Lung microvascular endothelial cell (primary cell): ENCODE measurements at places on chromosomes 5 and 9.

DNA sequence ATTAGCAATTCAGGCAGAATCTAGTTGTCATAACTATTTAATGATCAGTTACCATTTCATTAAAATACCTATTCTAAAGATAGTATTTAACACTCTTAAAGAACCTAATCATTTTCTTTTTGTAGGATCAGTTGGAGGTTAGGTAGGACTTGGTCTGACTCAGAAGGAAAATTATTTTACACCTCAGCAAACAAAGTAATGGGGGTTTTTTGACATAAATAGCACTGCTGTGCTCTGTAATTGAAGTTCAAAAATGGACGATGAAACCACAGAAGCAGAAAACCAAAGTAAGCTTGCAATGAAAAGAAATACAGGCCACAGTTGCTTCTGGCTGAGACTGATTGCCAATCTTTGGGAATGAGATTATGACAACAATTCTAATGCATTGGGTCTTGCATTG, 187.0 kb upstream of the TRPM3 start:
- DNase-seq: no peak

DNA sequence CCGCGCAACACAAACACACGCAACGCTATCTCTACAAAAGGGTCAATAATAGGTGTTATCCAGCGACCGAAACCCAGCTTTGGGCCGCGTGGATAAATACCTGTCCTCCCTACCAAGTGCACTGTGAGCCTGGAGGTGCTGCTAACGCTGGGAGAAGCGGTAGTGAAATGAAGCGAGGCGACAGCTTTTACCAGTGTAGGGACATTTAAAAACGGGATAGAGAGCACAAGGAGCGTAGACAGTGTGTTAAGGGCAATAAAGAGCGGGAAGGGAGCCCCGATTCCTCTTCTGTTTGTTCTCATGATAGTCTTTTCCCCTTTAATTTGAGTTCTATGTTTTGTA, 421 bp upstream of the DEPDC1B start:
- DNase-seq: peak; percentile 33

DNA sequence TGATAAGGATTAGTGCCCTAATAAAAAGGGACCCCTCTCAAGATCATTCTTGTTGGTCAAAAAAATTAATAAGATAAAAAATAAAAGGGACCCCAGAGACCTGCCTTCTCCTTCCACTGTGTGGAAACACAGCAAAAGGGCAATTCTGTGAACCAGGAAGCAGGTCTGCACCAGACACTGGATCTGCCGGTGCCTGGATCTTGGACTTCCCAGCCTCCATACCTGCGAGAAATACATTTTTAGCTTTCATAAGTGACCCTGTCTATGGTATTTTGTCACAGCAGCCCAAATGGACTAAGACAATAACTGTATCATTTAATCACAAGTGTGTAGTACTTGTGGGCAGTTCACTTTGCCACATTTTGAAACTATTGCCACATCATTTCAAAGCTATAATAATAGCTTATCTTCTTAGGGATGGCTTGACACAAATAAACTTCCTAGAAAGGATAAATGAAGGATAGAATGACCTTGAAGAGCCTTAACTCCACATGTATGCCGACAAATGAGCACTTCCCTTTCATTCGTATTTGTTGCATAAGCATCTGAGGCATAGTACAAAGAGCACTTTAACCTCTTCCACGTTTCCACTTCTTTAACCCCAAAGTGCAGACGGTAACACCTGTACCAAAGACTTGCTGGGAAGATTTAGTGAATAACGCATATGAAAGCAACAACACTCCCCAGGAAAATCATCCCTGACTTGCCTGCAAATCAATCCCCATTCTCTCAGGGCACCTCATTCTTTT, 336.5 kb downstream of the RFX3 start:
- no peak for DNase-seq

- no peak for DNase-seq
Observed at GRCh38 chr5:53037141-53037859, 48.1 kb downstream of the ITGA2 start.

GRCh38 chr5:12358371-12359090, 454.3 kb upstream of the CTNND2 start:
- DNase-seq: no peak

- no peak for DNase-seq
Observed at GRCh38 chr9:98997604-98998003, 53.9 kb downstream of the COL15A1 start.

- DNase-seq: no peak
Observed at GRCh38 chr9:95488954-95489353, 27.8 kb downstream of the PTCH1 start.

DNA sequence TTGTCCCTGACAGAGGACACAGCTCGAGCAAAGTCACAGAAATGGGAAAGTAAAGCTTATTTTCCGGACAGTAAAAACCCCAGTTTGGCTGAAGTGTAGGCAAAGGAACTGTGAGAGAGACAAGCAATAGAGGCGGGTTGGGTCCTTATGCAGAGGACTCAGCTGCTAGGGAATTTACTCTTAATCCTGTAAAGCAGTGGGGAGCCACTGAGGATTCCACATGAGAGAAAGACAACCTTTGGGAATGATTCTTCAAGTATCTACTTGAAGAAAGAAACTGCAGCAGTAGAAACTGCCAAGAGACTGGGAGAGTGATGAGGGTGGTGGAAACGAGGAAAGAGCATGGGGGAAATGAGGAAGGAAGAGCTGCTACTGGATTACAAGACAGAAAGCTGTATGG, 20.2 kb downstream of the ASTN2 start:
- no peak for DNase-seq

GRCh38 chr5:165892383-165892782, 2387.0 kb downstream of the MAT2B start:
- DNase-seq: no peak

DNA sequence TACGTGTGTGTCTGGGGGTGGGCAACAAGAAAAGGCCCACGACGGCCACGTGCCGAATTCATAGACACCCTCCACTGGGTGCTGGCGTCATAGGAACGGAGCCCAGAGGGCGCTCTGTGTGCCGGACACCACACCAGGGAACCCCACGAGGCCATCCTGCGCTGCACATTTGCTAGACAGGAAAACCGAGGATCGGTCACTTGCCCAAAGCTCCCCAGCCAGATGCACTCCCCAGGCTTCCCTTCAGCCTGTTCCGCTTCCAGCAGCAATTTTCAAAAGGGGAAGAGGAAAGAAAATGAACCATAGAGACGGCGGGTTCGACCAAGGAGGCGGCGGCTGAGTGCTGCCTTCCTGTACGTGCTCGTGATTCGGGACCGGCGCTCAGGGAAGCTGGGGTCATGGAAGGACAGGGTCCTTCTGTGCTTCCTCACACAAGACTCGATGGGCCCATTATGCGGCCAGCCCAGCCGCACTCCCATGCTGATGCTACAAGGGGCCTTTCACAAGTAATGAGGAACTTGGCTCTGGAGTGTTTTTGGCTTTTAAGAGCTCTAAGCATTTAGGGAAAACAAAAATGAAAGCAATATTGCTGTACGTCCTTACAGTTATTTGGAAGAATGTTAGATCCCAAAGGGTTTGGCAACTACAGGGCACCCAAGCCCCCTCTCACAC, 124.6 kb upstream of the SARDH start:
- DNase-seq: no peak

- no peak for DNase-seq
Observed at GRCh38 chr5:94485067-94485466, 133.3 kb downstream of the KIAA0825 start.

- no peak for DNase-seq
Observed at GRCh38 chr9:131273856-131274673, 2.2 kb downstream of the FAM78A start.

DNA sequence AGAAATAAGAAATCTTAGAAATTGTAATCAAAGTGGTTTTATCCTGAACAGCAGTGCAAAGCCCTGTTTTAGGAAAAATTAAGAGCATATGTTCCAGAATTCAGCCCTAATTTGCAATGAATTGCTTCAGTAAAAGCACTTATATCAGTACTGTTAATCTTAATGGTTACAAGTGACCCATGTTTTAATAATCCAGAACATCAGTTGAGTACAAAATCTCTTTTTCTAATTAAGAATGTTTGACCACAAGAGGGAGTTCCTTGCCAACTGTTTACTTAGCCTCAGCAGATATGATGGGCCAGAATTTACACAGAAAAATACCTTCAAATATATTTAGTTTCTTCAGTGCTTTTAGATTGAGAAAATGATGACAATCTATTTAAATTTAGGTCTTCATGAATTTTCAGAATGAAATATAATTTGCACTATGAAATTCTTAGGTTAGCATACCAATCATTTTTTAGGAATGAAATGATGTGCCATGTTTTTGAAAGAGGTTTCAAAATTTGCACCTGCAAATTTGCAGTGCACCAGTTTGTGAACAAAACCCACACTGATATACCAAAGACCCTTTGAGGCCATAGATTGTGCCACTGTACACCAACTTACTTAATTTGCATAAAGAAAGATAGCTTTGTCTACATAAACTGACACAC, 926.3 kb upstream of the ARRDC3 start:
- peak; percentile 57 for DNase-seq

DNA sequence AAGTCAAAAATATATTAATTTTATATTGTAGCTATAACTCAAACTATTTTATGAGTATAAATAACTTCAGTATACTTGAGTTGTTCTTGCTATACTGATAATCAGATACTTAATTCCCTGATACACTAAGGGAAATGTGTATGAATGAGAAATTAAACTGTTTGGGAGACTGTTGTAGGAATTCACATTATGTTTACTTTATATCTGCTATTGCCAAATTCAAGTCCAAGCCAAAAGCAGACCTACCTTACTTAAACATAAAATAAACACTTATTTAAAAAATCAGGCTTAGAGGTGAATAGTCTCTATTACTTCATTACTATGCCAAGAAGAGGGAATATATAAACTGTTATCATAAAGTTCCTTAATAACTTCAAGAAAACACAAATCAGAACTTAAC, 13.2 kb downstream of the NR3C1 start:
- DNase-seq: no peak

GRCh38 chr5:62083661-62084060, 222.3 kb upstream of the KIF2A start:
- DNase-seq: no peak

DNA sequence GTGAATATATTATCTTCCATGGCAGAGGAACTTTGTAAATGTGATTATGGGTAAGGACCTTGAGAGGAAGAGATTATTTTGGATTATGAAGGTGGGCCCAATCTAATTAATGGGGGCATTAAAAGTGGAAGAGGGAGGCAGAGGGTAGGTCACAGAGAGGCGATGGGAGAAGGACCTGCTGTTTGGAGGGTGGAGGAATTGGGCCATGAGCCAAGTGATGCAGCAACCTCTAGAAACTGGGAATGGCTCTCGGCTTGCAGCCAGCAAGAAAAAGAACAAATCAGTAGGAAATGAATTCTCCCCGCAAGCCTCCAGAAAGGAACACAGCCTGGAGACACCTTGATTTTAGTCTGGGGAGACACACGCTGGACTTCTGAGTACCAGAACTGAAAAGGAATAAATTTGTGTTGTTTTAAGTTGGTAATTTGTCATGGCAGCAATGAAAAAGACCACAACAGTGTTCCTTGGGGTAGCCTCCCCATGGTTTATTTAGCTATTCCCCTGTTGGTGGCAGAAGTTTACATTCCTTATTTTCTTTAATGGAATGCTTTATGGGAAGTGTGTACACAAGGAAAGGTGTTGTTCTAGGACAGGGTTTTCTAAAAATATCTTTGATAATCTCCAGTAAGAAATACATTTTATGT, 103.6 kb downstream of the HSPA4 start:
- DNase-seq: no peak

DNA sequence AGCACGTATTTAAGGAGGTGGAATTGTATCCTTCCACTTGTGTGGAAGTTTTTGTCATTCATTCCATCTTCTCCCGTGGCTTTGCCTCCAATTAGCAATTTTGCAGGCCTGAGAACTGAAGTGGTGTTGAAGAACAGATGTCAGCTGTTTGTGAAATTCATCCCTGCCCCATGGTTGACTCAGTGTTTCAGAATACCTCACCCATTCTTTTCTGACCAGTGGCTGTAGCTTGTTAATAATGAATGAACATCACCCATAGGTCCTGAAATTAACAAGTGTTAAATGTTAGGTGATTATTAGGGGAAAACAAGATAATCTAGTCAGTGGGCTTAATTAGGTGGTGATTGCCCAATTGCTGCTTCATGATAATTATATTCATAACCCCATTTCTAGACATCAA, 11.7 kb downstream of the ZNF462 start:
- no peak for DNase-seq

GRCh38 chr9:4464911-4465513, 25.3 kb upstream of the SLC1A1 start:
- no peak for DNase-seq

DNA sequence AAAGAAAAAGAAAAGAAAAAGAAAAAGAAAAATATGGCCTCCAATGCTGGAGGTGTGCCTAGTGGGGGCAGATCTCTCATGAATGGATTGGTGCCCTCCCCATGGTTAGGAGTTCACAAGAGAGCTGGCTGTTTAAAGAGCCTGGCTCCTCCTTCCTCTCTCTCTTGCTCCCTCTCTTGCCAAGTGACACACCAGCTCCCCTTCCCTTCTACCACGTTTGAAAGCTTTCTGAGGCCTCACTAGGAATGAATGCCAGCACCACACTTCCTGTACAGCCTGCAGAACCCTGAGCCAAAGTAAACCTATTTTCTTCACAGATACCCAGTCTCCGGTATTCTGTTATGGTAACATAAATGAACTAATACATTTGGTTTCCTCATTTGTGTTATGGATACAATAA, 14.4 kb upstream of the GALNT10 start:
- peak; percentile 64 for DNase-seq

- DNase-seq: no peak
Observed at GRCh38 chr5:7169240-7169878, 226.6 kb upstream of the ADCY2 start.

GRCh38 chr5:87686018-87686417, 273.3 kb upstream of the CCNH start:
- no peak for DNase-seq
